ENCODE measurements at places on chromosomes 2 and 18.

DNA sequence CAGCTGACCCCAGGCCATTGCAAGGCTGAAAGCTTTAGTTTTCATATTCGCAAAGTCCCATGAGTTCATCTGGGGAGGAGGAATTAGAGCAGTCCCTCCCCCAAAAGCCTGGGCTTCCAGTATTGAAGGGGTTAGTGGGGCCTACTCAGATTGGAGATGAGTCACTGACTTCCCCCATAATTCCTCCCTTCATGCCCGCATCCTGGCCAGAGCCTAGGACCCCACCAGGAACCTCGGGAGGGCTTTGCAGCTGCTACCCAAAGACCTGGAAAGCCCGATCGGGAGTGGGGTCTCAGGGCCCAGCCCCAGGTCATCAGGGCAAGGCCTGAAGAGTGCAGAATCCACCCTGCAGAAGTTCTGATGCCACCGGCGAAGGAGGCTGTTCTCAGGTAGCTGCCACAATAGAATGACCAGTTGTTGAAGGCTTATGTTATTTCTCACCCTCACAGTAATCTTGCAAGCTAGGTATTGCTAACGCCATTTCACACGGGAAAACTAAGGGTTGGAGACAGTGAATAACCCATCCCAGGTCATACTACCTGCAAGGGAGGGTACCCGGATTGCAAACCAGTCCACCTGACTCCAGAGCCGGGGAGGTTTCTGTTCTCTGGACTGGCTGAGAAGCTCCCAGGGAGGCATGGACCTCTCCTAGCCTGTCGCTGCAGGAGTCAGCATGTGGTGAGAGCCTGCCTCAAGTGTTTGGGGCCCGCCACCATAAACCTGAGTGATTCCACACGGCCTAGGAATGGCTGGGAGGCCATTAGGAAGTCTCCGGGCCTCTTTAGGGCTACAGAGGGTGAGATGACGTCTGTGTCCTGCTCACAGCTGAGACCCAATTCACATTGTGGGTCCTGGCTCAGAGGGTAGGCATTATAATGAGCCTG, 5.8 kb upstream of the ARID5A start:
- DNase-seq, result no peak

- DNase-seq, result no peak
Measured at GRCh38 chr2:112915300-112916144, 4.6 kb downstream of the IL37 start.

GRCh38 chr2:44187251-44187650, 18.6 kb downstream of the PPM1B start:
- DNase-seq, result no peak

DNA sequence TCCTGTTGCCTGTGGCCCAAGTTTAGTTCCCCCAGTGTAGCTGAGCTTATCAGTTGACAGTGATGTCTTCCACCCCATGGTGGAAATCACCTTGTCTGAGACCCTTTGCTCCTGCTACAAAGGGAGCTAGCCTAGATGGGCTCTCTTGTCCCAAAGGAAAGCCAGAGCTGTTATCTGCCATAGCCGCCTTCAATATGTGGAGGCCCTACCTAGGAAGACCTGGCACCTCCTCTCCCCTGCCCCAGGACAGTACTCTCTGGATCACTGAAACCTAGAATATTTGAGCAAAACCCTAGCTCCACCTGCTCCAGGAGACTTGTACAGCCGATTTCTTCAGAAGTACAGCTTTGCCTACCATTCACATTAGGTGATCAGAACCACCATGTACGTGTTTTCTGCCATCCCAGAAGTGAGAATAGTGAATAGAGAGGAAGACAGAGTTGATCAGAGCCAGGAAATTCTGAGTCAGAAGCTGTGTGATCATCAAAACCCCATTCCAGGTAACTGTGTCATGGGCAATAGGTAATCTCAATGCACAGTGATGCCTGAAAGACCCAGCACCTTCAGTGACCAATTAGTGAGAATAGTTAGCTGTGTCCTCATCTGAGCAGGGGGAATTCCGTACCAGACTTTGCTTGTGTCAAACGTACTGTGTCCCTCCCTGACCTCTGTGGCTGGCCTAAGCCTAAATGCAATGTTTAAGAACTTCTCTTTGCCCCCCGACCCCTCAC, 138.4 kb upstream of the ALPP start:
- DNase-seq, result no peak

GRCh38 chr2:120894966-120895365, 159.3 kb downstream of the GLI2 start:
- no peak for DNase-seq

DNA sequence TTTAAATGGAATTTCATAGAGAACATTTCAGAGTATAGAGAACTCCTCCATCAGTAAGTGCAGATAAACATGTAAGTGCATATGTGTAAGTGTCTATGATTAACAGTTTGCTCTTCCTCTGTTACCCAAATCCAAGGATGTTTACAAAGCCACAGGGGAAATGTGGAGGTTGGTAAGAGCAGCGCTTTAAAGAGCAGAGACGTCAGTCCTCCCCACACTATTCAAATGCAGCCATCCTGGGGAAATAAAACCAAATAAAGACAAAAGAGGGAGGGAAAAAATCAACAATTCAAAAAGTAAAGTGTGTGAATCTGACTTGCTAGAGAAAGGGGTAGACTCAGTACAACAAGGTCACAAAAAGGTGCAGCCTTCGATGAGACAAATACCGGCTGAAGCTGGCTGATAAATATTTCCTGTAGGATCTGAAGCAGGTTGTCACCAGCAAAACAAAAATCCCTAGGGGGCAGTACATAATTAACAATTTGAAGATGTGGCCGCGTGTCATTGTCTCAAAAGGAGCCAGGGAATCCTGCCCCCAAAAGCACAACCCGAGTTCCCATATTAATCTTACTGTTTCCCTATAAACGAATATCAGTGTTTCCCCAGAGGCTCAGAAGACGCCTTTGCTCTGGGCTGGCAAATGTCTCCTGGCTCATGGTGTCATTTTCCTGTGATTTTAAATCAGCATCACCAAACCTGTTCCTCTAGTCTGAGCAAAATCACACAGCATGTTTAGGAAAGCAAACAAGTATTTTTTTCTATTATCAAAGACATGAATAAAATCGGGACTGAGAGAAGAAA, 216.5 kb downstream of the CDCA7 start:
- no peak for DNase-seq

GRCh38 chr2:153232464-153232863, 246.1 kb downstream of the RPRM start:
- DNase-seq, result no peak

- no peak for DNase-seq
Measured at GRCh38 chr18:159037-159652, 788 bp downstream of the USP14 start.

DNA sequence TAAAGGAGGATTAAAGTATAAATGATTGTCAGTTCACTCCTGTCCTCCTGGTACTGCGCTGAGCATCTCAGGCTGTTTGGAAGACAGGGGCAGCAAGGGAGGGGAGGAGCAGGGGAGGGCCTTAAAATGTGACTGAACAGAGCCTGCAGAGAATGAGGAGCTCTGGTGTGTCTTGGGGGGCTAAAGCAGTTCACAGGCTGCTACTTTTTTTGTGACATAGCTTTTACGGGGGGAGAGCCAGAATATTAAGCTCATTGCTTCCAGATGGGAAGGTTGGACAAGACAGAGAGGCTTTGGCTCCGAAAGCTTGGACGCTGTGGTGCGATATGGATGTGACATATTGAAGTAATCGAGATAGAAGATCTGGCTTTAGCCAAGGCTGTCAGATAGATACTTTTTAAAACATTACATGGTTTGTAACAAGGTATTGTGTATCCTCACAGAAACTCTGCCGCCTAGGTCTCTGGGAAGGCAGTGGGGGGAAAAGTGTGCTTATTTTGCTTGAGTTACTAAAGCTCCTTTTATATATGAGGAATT, 40.5 kb downstream of the RDH14 start:
- no peak for DNase-seq

All from tibial artery (tissue), 4 donors.